CD4-positive, alpha-beta T cell treated with Interleukin-4 for 4 hours (primary cell): ENCODE measurements at places on chromosomes 7 and 10.

DNA sequence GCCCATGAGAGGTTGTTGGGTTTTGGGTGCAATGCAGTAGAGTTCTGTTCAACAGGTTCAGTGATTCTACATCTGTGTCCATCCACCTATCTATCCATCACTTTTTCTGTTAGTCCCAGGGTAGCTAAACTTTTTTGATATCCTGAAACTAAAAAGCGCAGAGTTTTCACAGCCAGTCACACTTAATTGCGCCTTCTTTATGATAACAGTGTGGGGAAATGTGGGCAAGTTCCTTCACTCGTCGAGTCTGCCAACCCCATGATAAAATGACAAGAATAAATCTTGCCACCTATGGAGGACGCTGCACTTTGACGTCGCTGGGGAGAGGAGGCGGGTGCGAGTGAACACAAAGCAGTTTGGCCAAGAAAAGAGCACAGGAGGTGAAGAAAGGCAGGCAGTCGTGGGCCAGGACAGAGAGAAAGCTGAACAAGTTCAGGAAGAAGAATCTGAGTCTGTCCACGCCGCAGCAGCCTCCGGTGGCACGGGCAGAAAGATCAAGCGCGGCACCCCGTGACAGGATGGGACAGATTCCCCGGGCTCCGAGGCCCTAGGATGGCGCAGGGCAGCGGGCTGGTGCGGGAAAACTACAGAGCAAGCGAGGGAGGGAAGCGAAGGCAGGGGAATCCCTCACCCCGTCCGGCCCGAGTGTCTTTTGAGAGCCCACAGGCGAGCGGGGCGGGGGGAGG is 9.2 kb downstream of the SP8 start:
- DNase-seq = no peak

DNA sequence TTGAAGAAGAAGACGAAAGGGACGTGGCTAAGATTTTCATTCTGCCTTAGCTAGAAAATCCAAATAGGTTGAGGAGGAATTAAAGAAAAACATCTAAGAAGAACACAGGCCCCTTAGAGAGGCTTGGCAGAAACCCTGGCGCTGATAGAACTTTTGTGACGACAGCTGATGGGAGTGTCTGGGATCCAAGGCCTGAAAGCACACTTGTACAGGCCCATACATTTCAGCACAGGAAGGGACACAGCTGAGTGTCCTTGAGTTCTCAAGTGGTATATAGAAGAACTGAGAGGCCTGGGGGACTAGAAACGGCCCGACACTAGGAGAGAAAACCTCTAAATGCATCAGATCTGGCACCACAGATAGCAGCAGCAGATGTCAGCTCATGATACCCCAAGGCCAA is 39.5 kb downstream of the PRPS1L1 start:
- no peak for DNase-seq

- no peak for DNase-seq
Observed at GRCh38 chr7:90931986-90932916, 332.0 kb upstream of the FZD1 start.

GRCh38 chr7:88217675-88218428 is 2.0 kb downstream of the SRI start:
- DNase-seq = peak; percentile 39

DNA sequence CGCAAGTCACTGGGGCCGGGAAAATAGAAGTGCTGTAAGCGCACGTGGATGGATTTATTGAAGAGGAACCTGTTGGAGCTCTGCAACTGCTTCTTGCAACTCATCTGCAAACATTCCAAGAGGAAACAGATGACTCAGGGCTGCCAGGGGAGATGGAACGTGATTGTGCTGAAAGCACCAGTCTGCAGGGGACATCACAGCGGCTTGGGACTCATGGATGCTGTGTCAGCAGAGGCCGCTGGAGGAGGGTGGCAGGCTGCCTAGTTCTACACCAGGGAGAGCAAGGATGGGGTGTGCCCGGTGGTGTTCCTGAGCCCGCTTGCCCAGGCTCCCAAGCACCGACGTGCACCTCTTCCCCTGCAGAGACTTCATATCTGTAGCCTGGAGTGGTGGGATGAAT is 515.7 kb downstream of the TCERG1L start:
- DNase-seq = no peak

- no peak for DNase-seq
Observed at GRCh38 chr10:98030991-98031431, 590 bp upstream of the CRTAC1 start.

- no peak for DNase-seq
Observed at GRCh38 chr10:97499561-97500296, 1.0 kb downstream of the UBTD1 start.

- DNase-seq = no peak
Observed at GRCh38 chr10:117936141-117936540, 110.6 kb downstream of the RAB11FIP2 start.

- DNase-seq = no peak
Observed at GRCh38 chr7:123303926-123304325, 104.2 kb upstream of the SLC13A1 start.

DNA sequence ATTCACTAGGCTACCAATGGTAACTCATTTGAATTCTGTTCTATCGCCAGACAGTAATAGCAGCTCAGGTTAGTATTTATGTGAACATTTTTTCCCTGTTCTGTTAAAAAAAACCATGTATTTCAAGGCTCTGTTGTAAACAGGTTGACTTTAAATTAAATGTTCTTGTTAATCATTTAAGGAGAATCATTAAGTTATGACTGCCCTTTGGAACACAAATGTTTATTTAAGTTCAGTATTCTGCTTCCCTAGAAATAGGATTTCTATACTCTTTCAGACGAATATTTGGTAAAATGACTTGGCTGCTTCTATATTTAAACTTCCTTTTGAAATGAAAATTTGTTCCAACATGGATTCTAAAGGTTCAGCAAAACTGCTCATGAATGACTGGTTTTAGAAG is 13.1 kb upstream of the CROT start:
- no peak for DNase-seq

- DNase-seq = no peak
Observed at GRCh38 chr7:82598958-82599357, 155.4 kb upstream of the CACNA2D1 start.

DNA sequence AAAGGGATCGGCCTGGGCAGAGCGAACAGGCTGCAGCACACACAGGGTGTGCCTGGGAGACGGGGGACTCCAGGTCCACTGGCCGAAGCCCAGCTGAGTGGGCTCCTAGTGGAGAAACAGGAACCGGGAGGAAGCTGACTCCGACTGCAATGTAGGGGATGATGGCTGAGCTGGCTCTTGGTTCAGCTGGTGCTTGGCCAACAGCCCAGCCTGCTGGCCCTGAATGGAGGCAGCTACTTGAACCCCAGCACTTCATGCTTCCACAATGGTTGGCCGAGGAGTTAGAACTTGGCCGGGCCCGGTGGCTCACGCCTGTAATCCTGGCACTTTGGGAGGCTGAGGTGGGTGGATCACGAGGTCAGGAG is 27.0 kb upstream of the FRAT2 start:
- no peak for DNase-seq

DNA sequence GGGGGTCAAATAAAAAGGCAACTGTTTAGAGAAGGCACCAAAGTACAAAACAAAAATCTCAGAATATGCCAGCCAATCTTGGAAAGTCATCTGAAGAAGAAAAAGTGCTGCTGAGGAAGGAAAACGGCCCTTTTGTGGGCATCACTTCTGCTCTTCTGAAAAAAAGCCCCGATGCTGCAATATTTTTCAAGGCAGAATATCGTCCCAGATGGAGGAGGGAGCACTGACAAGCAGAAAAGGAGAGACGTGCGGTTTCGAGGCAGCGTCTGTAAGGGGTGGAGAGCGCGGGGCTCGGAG is 959 bp upstream of the ATRNL1 start:
- no peak for DNase-seq

DNA sequence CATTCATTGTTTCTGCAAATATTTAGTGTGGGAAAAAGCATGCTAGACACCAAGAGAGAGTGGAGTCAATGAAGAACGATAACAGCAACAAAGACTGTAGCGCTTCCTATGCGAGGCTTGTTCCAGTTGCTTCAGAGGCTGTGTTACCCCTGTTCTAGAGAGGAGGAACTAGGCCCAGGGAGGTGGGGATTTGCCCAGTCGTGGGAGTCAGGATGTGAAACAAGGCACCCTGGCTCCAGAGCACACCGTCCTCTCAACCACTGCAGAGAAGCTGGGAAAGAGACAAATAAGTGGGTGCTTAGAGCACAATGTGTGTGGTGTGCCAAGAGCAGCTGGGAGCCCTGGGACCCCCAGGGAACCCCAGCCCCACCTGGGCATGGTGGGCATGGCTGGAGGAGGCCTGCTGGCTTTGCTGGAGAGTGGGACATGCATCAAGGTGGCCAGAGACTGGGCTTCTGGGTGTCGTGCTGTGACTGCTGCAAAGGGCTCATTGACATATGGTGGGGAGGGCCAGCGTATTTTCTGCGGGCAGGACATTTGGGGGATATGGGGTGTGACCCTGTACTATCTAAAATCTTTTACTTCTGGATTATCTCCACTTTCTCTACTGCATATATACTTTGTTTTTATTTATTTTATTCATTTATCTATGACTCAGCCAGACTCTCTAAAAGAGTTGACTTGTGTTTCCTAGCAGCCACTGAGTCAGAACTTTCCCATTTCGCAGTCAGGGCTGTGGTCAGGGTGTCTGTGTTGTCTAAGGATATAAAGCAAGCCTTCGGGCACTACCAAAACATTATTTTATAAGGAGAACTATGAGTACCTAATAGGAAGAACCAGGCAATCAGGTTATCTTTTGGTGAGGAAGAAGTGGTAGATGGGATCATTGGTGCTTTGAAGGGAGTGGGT is 95.4 kb downstream of the TCF7L2 start:
- no peak for DNase-seq

- no peak for DNase-seq
Observed at GRCh38 chr10:50992356-50992901, 81.9 kb upstream of the PRKG1 start.

GRCh38 chr10:110387983-110388686 is 83.4 kb upstream of the SMNDC1 start:
- DNase-seq = no peak

- no peak for DNase-seq
Observed at GRCh38 chr7:128105228-128106022, 74.2 kb upstream of the LRRC4 start.

GRCh38 chr10:83012866-83013265 is 1126.4 kb upstream of the GHITM start:
- no peak for DNase-seq

- no peak for DNase-seq
Observed at GRCh38 chr7:48380921-48381320, 209.7 kb downstream of the ABCA13 start.

DNA sequence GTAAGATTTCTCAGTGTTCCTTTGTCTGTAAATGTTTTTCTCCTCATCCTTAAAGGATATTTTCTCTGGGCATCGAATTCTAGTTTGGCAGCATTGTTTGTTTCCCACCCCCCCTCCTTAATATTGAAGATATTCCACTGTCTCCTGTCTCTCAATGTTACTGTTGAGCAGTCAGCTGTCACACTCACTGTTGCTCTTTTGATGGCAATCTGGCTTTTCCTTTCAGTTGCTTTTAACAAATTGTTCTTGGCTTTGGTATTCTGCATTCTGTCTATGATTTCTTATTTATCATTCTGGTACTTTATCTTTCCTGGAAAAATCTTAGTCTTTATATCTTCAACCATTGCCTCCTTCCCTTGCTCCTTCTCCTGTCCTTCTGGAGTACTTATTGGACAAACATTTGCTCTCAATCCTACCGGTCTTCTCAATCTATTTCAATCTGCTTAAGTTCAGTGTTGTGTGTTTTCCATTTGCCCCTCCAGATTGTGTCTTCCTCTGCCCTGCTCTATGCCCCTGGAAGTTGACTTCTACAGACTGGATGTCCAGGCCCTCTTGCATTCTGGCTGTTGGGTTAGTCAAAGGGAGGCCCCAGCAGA is 9.3 kb upstream of the GTPBP4 start:
- DNase-seq = no peak

DNA sequence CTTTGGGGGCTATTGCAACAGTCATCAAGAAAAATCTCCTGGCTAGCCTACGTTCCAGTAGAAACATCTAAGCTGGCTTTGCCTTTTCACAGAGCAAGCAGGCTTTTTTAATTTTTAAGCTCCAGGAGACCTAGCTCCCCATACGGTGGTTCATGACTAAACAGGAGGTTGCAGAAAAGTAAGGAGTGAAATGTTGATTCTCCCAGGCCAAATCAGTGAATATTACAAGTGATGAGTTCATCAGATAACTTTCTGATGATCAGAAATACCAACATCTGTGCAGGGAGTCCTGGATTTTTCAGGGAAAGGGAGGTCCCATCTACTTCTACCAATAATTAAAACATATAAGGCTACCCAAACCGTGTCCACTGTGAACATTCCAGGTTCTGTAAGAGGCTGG is 477.3 kb upstream of the CELF2 start:
- DNase-seq = no peak

GRCh38 chr10:86968271-86968993 is at the start of gene ADIRF:
Gene ADIRF (plus strand): TSS chr10:86968482. CDS start chr10:86968545, 63 bp downstream.
- DNase-seq = no peak

- DNase-seq = no peak
Observed at GRCh38 chr10:112082120-112082519, 101.4 kb downstream of the GPAM start.

- no peak for DNase-seq
Observed at GRCh38 chr7:34108165-34108564, 202.8 kb downstream of the BMPER start.

DNA sequence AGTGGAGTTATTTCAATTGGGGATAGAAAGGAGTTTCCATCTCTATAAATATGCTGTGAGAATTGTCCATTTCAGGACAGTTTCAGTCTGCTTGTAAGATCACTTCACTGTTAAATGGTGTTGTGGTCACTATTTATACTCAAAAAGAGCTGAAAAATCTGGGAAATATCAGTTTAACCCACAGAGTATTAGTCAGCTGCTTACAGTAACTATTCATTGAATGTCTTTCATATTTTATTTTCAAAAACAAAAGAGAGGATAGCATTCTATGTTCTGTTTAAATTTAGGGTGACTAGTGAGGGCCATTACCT is 85.4 kb upstream of the PLXDC2 start:
- DNase-seq = no peak

DNA sequence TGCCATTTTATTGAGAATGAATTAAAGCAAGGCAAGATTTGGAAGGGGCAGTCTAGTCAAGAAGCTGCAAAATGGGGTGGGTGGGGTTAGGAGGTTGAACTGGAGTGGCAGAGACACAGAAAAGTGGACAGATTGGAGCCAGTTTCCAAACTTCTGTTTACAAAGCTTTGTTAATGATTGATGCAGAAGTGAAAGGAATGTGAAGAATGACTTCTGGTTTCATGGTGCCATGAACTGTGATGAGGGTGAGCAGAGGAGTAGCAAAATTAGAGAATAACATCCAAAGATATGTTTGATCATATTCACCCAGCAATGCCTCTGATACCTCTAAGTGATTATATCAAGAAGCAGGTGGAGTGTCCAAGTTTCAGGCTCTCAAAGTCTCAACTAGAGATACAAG is 1118.0 kb upstream of the C7orf33 start:
- DNase-seq = no peak

GRCh38 chr10:98611436-98611835 is 164.7 kb upstream of the HPS1 start:
- no peak for DNase-seq

GRCh38 chr7:93055543-93056107 is 62.2 kb downstream of the SAMD9 start:
- peak; percentile 58 for DNase-seq

DNA sequence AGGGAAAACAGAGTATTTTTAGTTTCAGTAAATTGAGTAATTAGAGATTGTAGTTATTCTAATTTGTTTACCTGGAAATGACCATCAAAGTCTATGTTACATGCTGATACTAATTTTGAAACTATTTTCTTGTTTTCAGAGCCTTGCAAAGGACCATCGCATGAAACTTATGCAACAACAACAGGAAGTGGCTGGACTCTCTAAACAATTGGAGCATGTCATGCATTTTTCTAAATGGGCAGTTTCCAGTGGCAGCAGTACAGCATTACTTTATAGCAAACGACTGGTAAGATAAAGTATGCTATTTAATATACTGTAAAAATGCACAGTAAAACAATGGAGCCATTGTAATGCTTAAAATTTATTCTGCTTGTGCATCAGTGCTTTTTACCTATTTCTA is 78.5 kb downstream of the TRIM24 start:
- DNase-seq = no peak
